ENCODE measurements at places on chromosomes 2 and 18.

- no peak for DNase-seq
Measured at GRCh38 chr2:77025714-77026113, 496.5 kb downstream of the LRRTM4 start.

GRCh38 chr2:32565902-32566301 is 61.9 kb upstream of the TTC27 start:
- DNase-seq = no peak

GRCh38 chr2:162782138-162782537 is 56.4 kb downstream of the KCNH7 start:
- no peak for DNase-seq

DNA sequence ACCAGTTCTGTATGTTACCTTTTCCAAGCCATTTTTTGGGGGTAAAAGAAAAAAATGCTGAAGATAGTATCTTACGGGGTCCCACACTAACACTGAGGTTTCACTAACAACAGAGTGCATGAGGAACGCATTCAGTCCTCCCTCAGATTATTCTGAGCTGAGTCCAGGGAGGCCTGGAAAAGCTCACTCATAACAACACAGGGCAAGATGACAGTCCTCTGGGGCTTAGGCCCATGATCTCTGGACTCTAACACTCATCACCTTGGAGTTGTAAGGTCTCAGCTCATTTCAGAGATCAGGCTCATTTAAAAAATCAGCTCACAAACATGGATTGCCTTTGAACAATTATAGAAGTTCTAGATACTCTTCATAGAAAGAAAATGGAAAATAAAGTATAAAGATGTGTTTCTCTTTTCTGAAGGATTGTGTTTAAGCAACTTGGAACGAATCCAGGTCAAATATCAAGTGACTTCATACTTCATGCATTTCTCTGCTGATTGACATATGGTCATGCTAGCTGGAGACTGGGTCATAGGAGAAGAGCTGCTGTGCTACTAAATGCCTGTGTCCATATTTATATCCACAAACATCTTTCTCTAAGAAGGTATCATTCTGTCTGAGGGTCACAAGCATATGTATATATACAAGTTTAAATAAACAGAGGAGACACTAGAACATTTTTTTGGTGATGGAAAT is 265.8 kb downstream of the ALK start:
- no peak for DNase-seq

DNA sequence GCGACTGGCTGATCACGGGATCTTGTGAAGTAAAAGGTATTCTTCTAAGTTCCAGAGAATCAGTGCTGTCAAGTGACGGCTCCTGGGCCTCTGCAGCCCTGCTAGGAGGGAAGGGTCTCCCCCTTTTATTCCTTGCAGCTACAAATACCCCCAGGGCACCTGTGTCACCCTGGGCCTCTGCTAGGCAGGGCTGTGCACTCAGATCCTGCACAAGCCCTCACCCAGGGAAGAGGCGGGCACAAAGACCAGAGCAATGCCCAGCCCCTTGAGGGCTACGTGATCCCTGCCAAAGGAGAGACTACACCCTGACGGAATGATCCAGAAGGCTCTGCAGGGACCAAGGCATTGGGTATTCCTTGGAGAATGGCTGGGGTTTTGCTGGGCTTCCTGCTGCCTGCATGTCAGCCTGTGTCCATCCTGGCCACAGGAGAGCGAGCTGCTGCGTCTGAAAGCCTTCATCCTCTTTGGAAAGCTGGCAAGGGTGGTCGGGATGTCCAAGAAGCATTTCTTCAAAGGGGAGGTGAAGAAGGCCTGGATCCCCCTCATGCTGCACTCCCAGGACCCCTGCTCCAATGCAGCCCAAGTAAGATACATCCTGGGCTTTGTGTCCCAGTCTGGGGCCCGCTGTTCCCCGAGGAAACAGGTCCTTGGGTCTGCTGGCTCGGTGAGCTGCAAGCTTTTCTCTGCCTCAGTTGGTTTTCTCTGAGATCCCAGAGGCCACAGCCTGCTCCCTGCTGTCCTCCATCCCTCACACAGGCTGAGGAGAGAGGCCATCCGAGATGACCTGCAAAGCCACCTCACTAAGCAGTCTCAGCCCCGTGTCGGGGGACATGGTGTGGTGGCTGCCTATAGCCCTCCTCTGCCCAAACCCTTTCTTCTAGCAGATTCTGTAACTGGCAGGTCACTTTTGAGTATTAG is 24.9 kb downstream of the HJURP start:
- no peak for DNase-seq

DNA sequence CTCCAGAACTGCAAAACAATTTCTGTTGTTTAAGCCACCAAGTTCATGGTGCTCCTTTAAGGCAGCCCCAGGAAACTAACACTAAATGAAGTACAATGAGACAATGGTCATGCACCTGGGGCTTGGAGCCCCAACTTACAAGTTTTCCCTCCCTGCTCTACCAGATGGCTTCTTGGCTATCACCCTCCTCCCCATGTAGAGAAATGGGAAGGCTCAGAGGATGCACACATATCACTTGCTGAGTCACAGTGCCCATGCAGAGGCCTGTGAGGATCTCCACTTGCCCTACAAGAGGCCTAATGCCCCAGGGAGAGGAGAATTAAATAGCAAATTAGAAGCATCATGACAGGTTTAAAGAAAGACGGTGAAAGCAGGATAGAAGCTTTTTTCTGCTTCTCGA is 270.9 kb downstream of the TTC32 start:
- no peak for DNase-seq

Data from stimulated activated CD4-positive, alpha-beta T cell treated with anti-CD3 and anti-CD28 coated beads, TNF-alpha, amount 100 ng/mL, for 1 hour (primary cell).